ENCODE measurements at places on chromosomes 6 and 20.

GRCh38 chr20:7617797-7618196 is 322.5 kb downstream of the HAO1 start:
- no peak for DNase-seq

GRCh38 chr20:10402938-10403608 is 30.9 kb downstream of the MKKS start:
- no peak for DNase-seq

DNA sequence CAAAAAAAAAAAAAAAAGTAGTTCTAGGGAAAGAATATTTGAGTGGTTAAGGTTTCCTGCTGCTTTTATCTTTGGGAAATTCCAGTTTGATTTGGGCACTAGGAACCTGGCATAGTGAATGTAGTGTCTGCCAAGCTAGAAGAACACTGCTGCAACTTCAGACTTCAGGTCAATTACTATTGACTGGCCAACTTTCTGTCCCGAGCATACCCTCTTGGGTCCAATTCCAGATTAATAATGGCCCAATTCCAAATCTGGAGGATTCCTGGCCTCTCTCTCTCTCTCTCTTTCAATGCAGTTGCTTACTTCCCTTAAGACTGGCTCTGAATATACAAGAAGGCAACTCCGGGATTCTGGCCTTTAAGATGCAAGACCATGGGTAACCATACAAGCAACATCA is 74.9 kb downstream of the ANKEF1 start:
- DNase-seq, result no peak

DNA sequence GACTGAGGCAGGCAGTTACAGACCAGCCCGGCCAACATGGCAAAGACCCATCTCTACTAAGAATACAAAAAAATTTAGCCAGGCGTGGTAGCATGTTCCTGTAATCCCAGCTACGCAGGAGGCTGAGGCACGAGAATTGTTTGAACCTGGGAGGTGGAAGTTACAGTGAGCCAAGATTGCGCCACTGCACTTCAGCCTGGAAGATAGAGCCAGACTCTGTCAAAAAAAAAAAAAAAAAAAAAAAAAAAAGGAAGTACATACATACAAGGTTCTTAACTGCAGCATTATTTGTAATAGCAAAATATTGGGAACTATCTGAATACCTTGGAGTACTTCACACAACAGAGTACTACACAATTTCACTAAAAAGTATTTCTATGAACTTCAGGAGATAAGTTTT is 183.5 kb upstream of the OLIG3 start:
- no peak for DNase-seq

DNA sequence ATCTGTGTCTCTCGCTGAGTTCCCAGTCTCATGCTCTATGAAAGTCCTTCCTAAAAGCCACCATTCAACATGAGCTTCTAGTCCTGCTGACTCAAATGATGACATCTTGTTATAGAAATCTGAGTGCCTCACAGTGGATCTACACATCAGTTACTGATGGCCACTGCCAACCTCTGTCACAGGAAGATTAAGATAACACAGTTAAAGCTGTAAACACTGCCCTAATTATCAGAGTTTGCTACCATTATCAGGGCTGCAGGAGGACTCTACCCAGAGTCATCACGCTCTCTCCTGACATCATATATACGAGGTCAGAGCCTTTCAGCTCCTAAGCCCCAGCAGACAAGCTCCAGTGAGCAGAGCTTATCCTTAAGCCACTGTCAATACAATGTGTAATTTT is 63.2 kb downstream of the HIVEP2 start:
- DNase-seq, result no peak

DNA sequence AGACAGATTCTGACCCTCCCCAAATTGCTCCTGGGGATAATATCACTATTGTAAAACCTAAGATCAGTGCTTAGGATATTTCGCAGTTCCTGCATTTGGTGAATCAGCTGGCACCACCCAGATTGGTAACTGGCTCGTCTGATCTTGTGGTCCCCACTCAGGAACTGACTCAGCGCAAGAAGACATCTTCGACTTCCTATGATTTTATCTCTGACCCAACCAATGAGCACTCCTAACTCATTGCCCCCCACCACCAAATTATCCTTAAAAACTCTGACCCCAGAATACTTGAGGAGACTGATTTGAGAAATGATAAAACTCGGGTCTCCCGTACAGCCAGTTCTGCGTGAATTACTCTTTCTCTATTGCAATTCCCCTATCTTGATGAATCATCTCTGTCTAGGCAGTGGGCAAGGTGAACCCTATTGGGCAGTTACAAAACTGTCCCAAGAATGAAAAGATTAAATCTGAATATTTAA is 55.7 kb upstream of the PRND start:
- DNase-seq, result no peak

DNA sequence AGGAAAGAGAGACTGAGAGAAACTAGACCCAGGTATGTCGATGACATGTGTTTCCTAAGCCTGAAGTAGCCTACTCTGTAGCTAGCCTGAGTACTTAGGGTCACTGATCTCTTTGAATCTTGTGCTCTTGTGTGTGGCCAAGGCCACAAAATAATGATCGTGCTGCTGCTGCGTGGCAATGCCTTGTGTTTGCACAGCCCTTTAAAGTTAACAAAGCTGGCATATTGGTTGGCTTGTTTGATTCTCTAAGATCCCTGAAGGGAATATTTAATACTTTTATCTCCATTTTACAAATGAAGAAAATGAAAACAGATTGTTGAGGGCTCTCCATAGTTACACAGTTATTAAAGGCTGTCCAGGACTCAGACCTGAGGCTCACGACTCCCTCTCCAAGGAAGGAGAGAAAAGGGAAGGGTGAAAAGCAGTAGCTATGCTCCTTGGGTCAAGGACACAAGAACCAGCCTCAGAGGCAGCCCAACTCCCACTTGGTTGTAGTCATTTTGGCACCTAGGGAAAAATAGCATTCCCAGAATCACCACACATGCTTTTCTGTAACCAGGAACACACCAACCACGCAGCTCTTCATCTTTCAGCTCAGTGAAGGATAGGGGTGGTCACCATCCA is 130.7 kb downstream of the LRFN2 start:
- DNase-seq, result no peak

GRCh38 chr6:98944168-98944567 is 3.6 kb downstream of the FBXL4 start:
- no peak for DNase-seq

GRCh38 chr6:53426667-53427270 is 78.0 kb upstream of the ELOVL5 start:
- DNase-seq, result peak; percentile 40

- no peak for DNase-seq
These were observed 66.9 kb downstream of the TOX2 start for GRCh38 chr20:43981540-43981939.

DNA sequence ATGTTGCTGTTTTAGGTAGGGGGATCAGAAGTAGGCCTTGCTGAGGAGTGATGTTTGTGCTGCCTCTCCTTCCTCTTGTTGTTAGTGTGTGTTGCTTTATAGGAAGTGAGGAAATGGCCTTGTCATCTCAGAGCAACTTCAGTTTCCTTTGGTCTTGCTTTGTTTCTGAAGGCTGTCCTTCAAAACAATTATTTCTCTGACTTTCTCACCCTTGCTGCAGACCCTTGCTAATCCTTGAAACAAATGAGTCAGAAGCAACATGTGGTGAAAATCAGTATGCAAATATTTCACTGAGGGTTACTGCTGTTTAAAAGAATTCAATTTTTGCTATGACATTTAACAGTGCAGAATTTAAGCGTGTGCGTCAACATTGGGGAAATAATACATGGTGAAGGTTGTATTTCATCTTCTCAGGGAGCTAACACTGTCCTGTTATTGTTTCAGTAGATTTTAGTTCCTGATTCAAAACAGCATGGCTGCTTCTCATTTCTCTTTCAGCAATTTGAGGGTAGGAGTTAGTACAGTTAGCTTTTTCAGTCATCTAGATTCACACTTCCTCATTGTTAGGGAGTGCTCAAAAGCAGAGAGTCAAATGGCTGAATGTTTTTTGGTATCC is 13.8 kb downstream of the RNF144B start:
- DNase-seq, result peak; percentile 46

- peak; percentile 88 for DNase-seq
These were observed 45.3 kb downstream of the B4GALT5 start for GRCh38 chr20:49668181-49668877.

- no peak for DNase-seq
These were observed 73.2 kb downstream of the LAMA4 start for GRCh38 chr6:112181130-112181529.

GRCh38 chr6:152723398-152723797 is 25.7 kb downstream of the MYCT1 start:
- no peak for DNase-seq
